ENCODE measurements at places on chromosomes 6 and 20.

DNA sequence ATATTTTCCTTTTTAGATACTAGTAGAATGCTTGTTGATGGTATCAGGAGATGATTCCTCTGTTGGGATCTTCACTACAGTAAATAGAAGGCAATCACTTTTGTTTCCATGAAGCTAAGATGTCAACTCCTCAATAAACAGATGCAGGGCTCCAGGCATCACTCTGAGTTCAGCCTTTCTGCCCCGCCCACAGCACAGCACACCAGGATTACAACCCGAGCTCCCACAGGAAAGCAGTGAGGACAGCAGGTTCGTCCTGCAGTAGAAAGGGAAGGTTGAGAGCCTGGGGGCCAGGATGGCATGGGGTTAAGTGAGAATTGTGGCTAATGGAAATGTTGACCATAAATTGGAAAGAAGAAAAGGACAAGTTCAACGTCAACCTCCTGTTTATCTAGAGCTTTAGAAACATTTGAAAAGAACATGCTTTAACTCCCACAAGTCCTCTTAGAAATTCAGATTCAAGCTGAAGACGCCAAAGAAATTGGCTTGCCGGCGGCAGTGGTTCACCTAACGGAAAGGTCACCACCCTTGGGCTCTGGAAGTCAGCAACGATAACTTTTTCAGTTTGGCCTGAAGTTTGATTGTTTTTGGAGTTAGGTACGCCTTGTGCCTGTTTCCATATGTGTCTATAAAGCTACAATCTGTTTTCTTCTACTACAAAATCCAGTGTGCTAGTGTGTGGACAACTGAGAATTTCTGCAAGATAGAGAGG is 144.4 kb upstream of the PDE10A start:
- no peak for DNase-seq

GRCh38 chr6:34876472-34876871 is 11.4 kb downstream of the TAF11 start:
- DNase-seq = no peak

DNA sequence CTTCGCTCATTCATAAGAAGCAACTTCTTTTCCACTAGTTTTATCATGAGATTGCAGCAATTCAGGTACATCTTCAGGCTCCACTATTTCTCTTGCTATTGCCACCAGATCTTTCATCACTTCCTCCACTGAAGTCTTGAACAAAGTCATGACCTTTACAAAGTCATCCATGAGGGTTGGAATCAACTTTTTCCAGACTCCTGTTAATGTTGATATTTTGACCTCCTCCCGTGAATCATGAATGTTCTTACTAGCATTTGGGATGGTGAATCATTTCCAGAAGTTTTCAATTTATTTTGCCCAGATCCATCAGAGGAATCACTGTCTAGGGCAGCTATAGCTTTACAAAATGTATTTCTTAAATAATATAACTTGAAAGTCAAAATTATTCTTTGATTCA is 1.5 kb downstream of the CENPQ start:
- DNase-seq = no peak

- DNase-seq = no peak
Measured at GRCh38 chr6:98717988-98718387, 116.4 kb upstream of the POU3F2 start.

- DNase-seq = no peak
Measured at GRCh38 chr20:50496773-50497385, 13.3 kb upstream of the PTPN1 start.

DNA sequence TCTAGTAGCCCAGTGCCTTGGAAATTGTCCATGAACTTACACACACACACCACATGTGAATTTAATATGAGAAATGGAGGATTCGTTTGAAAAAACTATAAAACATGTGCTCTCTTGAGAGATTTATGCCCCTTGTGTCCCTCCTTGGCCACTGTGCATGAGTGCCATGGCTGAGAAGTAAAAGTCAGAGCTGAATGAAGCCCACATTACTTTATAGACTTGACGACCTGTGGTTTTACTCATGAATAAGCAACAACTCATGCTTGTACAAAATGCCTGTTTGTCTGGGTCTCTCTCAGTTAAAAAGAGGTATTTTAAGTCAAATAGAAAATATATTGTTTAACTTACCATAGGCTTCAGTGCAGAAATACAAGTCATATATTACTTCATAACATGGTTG is 102.7 kb downstream of the KCNQ5 start:
- DNase-seq = no peak

- DNase-seq = no peak
Measured at GRCh38 chr6:139354189-139354588, 20.3 kb downstream of the CITED2 start.

DNA sequence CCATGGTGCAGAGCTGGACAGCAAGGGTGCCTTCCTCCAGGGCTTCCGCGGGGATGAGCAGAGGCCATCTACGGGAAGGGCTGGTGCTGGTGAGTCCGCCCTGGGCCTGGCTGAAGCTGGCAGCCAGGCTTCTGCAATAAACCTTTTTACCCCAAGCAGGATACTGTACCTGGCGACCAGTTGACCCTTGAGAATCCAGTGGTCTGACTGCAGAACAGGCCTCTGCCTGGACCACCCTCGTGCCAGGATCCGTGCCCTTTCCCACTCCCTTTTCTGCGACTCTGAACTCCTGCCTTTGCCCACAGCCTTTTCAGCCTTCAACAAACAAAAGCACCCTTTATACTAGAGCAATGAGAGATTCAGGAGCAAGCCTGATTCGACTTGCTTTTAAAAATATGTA is 18.9 kb downstream of the CDH26 start:
- DNase-seq = no peak

DNA sequence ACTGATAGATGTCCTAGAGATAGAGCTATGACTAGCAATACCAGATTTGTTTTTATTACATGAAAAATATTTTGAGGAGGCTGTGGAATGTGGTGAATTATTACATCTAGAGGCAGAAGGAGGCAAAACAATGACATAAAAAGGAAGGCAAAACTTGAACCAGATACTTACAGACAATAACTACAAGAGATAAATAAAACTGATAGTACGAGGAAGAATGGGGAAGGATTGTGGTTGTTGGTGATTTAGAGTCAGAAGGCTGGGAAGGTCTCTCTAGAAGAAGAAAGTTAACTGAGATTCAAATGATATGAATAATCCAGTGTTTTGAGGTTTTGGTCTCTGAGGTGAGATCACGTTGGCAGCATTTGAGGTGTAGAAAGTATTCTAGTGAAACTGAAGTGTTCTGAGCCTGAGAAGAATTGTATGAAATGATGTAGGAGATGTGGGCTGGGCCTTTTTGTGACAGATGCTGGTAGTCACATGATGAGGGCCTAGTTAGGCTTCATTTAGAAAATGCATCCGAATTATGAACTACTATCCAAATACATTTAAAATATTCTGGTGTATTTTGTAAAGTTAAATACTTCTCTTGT is 589.1 kb downstream of the EYS start:
- DNase-seq = no peak

- DNase-seq = no peak
Measured at GRCh38 chr6:27297857-27298730, 14.0 kb downstream of the POM121L2 start.

- DNase-seq = no peak
Measured at GRCh38 chr20:8449123-8449522, 317.1 kb downstream of the PLCB1 start.

- no peak for DNase-seq
Measured at GRCh38 chr20:12965870-12966251, 42.9 kb upstream of the SPTLC3 start.

GRCh38 chr6:43669922-43670622 is 17.5 kb downstream of the MRPS18A start:
- DNase-seq = no peak

GRCh38 chr20:45051204-45052060 is 49.5 kb downstream of the KCNS1 start:
- no peak for DNase-seq

GRCh38 chr6:20610636-20611370 is 76.5 kb downstream of the CDKAL1 start:
- no peak for DNase-seq

DNA sequence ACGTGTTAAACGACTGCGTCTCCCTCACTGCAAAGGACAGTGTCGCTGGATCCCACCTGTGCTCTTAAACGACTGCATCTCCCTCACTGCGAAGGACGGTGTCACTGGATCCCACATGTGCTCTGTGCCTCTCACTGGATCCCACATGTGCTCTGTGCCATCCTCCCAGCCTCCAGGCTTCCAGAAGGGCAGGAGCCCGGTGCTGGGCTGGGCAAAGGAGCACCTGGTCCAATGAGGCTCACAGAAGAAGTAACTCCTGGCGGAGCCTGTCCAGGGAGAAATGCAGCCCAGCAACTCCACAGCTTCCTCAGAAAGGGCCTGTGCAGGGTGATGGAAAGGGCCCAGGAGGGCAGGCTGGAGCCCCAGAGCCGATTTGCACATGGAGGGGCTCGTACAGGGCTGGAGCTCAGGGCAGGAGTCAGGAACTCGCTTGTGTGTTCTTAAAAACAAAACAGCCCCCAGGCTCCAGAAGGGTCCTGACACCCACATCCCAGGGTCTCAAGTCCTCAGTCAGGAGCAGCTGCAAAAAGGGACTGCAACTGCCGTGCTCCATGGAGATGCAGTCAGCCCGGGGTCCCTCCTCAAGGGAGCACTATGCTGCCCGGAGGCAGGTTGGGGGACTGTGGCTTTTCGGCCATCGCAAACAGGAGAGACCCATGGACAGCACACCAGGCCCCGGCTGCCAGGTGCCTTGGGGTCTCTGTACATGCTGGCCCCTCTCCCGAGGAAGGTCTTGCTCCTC is 52.7 kb downstream of the DLL1 start:
- DNase-seq = no peak

GRCh38 chr6:96716221-96716620 is 121.1 kb downstream of the GPR63 start:
- DNase-seq = no peak

DNA sequence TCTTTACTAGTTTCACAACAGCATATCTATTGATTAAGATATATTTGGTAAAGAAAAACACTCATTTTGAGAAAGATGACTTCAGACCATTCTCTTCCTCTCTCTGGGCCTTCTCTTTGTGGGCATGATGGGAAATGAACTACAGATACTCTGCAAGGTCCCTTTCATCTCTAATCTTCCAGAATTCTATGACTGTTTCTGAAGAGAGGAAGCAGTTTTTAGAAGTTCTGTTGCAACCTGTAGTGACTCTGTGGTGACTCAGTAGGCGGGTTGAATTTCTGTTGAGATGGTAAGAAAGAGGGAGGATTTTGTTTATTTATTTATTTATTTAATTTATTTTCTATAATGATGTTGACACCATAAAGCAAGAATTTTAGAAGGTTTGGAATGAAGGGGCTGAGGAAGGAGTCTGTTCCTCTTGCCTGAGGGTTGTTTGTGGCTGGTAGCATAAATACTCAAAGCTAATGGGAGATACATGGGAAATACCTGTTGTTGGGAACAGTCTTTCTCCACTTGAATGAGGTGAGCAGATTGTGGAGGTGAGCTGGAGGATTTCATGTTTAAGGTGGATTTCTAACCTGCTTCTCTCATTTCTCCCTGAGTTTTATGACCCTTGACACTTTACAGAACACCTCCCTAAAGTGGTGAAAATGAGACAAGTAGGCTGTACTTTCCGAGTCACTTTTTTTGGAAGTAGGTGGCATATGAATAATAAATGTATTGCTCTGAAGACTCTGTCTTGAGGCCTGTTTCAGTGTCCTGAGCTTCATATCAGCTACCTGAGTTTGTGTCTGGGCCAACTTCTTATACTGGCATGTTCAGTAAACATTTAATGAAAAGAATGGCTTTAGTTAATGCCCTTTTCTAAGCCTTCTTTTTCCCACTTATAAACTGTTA is 15.0 kb downstream of the ACSS2 start:
- no peak for DNase-seq

GRCh38 chr6:15526212-15526701 is 136.6 kb downstream of the DTNBP1 start:
- no peak for DNase-seq

DNA sequence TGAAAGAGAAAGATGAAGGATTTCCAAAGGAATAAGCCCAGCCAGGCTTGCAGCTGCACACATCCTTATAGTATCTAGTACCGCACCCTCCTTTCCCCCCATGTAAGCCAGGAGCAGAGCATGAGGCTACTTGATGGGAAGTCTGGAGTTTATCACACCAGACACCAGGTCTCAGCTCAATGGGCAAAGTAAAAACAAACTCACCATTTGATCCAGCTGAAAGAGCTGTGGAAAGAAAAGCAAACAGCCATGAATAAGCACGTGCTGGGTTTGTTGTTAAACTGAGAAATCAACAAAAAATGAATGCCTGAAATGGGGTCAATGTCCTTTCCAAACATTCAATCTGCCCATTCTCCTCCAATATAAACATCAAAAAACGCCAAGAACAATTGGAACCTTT is 50.6 kb upstream of the MAP7 start:
- DNase-seq = no peak

Data from activated CD8-positive, alpha-beta memory T cell treated with anti-CD3 and anti-CD28 coated beads for 48 hours (primary cell).